ENCODE measurements at places on chromosomes 5 and 9.

- no peak for DNase-seq
These were observed 82.5 kb downstream of the ADCY2 start for GRCh38 chr5:7478459-7478858.

GRCh38 chr5:16713386-16713928 lies 96.7 kb upstream of the RETREG1 start:
- no peak for DNase-seq

- no peak for DNase-seq
These were observed 36.2 kb downstream of the UNC5A start for GRCh38 chr5:176846335-176847140.

- DNase-seq: no peak
These were observed 258.4 kb downstream of the FER start for GRCh38 chr5:109006129-109006528.

DNA sequence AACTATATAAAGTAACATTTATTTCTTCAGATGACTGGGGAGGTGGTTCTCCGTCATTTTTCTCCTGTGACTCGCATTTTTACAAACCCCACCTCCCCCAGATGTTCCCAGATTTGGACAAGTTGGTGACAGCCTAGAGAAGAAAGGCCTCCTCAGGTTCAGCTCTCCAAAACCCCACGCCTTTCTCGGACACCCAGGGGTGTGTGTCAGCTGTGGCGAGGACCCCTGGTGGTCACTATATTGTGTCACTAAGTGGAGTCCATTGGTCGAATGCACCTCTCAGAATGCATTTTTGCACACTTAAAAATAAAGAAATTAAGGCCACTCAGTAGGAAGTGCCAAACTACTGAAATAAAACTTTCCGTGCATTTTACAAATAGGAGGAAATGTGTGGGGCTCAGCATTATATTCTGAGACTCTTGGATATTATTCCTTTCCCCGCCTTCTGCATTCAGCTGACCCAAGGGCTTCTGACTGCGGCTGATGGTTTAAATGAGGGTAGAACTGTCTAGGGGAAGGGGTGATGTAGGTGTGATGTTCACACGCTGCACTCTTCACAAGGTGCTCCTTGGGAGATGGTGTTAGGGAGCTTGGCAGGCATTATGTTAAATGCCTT lies 47.6 kb downstream of the ACO1 start:
- no peak for DNase-seq

DNA sequence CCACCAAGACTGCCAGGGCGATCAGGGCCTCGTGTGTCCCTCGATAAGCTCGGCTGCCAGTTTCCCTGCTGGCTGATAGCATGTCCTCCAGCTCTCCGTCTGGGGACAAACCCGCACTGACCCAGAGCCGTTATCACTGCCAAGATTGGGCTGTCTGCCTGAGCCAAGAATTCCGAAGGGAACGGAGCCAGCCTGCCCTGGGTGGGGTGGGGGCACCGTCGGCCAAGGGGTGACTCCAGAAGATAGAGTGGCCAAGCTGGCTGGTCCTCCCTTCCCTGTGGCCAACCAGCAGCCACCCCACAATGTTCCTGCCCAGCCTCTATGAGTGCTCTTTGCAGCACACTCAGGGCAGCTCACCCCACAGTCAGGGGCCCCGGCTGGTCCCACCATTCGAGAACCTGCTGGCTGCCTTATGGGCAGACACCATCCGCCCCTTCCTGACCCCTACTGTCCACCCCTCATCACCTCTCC lies 29.4 kb downstream of the HRH2 start:
- no peak for DNase-seq

DNA sequence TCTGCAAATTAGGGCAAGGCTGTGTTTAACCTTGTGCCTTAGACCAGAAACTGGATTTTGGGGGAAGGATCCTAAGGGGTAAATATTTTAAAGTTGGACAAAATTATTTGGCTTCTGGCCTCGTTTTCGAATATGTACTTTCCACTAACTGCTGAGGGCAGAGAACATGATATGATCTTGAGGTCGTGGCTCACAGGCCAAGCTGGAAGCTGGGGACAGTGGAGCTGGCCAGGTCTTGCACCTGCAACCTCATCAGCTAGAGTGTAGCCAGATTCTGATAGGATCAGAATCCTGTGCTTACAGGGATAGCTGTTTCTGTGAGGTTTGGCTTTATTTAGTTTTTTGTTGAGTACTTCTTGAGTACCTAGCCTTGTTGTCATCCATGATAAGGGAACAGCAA lies 24.9 kb downstream of the MAN2A1 start:
- no peak for DNase-seq

- DNase-seq: no peak
These were observed 7.0 kb upstream of the CD74 start for GRCh38 chr5:150419630-150420270.

GRCh38 chr9:89478821-89479668 lies 18.9 kb downstream of the SEMA4D start:
- DNase-seq: no peak

DNA sequence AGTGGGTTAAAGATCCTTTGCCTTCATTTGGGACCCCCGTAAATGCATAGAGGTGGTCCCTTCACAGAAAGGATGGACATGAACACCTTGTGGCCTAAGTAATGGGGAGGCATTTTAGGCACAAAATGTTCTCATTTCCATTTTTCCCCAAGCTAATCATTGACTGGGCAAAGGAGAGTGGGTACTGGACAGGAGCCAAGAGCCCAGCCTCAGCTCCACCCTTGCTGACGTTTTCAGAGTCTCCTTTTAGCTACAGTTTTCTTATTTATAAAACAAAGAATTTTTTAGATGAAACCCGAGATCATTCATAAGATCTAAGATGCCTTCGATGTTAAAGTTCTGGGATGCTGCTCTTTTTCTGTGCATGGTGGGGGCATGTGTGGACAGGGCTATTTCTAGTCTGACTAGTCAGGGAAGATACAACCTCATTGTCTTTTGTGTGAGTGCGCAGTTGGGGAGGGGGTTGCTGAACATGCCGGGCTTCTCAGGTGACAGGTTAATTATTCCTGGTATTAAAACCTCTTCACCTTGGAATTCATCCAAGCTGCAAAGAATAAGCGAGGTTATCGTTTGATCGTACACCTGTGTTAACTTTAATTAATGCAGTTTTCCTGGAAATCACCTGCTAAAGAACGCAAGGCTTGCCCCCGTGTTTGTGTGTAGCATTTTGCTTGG lies 48.4 kb downstream of the ADAMTS16 start:
- no peak for DNase-seq

DNA sequence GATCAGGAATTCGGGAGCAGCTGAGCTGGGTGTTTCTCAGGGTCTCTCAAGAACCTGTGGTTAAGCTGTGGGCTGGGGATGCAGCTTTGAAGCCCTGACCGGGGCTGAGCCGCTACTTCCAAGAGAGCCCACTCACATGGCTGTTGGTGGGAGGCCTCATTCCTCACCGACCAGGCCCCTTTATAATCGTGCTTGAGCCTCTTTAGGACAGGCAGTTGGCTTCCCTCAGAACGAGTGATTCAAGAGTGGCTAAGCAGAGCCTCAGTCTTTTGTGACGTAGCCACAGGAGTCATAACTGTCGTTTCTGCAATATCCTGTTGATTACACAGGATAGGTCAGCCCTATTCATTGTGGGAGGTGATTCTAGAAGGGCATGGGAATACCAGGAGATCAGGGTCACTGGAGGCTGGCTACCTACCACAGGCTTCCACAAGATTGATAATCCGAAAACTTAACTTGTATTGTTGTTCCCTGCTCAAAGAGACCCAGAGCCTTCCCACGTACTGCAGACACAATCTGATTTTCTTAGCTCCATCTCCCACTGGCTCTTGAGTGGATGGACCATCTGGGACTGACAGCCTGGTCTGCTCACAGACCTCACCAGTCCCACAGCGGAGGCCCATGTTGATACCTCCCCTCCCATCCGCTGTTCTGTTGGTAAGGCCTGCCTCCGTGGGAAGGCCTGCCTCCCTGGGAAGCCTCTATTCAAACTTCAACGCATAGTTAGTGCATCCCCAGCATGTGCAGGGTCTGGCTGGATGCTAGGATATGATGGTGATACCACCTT lies 3.0 kb upstream of the ERGIC1 start:
- DNase-seq: no peak

DNA sequence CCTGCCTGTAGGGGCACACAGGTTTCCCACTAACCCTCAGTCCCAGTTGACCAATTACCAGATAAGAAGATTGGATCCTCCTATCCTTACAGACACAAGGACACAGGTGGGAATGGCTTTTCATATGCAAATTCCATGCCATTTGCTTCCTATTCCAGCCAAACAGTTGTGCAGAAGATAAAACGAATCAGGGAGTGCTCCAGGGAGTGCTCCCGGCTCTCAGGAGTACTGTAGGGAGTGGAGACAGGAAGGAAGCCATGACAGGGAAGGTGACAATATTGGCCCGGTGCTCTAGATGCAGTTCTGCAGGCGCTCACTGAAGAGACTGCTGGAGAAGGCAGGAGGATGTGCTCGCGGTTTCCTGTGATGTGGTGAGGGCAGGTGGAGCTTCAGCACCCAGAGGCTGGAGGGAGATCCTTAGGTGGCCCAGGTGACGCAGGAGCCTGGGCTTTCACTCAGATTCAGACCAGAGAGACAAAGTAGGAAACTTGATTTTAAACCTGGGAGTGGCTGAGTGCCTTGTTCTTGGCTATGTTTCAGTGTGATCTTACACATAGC lies 260.0 kb downstream of the AUH start:
- no peak for DNase-seq

- DNase-seq: no peak
These were observed 10.5 kb upstream of the PLEKHG4B start for GRCh38 chr5:81391-82021.

- DNase-seq: no peak
These were observed 44.4 kb downstream of the DROSHA start for GRCh38 chr5:31487506-31487905.

DNA sequence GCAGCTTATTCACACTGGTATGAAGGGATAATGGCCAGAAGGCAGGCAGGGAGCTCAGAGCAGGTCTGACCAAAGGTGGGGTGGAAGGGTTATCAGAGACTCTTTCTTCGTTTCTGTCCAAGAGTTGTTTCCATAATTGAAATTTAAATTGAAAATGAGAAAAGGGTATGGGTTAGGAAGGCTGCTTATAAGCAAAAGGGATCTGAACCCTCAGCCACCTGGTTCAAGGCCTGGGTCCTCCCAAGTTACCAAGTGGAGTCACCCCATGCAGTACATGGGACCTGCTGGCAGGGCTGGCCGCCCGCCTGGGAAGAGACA lies 17.8 kb downstream of the EEIG1 start:
- no peak for DNase-seq

- DNase-seq: no peak
These were observed 150.5 kb downstream of the TMEM161B start for GRCh38 chr5:88118179-88118578.

- no peak for DNase-seq
These were observed 198.0 kb upstream of the EGFLAM start for GRCh38 chr5:38060354-38060753.

DNA sequence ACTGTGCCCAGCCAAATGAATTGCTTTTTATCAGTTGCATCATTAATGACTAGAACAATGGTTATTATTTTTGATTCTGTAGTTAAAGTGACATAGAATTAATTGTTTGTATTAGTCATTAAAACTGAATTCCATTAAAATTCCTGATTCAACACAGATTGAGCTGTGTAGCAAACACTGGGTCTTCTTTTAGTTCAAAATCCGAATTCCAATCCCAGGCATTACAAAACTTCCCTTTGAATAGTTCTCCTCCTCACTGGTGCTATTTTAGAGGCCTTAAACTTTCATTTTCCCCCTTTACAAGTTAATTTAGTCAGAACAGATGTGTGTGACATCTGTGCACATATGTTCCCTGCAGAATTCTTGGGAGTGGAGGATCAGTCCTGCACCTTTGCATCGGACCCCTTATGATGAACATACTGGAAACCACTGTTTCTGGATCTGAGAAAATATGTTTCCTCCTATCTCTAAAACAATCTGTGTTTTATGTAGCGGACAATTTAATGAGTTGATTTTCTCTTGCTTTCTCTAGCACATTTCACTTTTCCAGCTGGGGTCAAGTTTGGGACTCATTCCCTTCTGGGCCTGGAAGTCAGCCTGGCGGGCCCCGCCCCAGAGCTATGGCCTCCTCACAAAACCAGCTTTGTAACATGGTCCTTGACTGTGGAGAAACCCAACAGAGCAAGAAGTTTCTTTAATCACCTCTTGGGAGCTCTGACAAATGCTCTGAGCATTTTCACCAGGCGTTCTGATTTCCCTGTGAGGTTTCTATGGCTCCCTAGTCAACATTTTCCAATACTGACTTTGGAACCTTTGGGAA lies 87.9 kb upstream of the MAMDC2 start:
- DNase-seq: no peak

- DNase-seq: no peak
These were observed 64.7 kb upstream of the GRAMD2B start for GRCh38 chr5:126358525-126358924.

- no peak for DNase-seq
These were observed 104.4 kb downstream of the WNK2 start for GRCh38 chr9:93288341-93288740.

- no peak for DNase-seq
These were observed 5.5 kb upstream of the AQP3 start for GRCh38 chr9:33452828-33453271.

Measured in KG1 (cell line).